Activated T-helper 1 cell treated with anti-CD3 and anti-CD28 coated beads, Interleukin-2, amount 50 U/mL, for 16 hours (primary cell): ENCODE measurements at places on chromosomes 12 and 14.

DNA sequence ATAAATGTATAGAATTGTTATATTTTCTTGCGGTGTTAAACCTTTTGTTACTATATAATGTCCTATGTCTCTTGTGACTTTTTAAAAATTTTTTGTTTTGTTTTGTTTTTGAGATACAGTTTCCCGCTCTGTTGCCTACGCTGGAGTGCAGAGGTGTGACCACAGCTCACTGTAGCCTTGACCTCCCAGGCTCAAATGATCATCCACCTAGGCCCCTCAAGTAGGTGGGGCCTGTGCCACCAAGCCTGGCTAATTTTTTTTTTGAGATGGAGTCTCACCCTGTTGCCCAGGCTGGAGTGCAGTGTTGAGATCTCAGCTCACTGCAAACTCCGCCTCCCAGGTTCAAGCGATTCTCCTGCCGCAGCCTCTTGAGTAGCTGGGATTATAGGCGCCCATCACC lies 26.5 kb upstream of the RCOR1 start:
- DNase-seq = no peak

DNA sequence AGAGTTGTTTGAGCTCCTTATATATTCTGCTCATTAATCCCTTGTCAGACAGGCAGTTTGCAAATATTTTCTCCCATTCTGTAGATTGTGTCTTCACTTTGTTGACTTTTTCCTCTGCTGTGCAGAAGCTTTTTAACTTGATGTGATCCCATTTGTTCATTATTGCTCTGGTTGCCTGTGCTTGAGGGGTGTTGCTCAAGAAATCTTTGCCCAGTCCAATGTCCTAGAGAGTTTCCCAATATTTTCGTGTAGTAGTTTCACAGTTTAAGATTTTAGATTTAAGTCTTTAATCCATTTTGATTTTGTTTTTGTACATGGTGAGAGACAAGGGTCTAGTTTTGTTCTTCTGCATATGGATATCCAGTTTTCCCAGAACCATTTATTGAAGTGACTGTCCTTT lies 19.8 kb downstream of the ABCC9 start:
- DNase-seq = no peak

- DNase-seq = no peak
Observed at GRCh38 chr12:80445083-80445793, 1.2 kb downstream of the PTPRQ start.

DNA sequence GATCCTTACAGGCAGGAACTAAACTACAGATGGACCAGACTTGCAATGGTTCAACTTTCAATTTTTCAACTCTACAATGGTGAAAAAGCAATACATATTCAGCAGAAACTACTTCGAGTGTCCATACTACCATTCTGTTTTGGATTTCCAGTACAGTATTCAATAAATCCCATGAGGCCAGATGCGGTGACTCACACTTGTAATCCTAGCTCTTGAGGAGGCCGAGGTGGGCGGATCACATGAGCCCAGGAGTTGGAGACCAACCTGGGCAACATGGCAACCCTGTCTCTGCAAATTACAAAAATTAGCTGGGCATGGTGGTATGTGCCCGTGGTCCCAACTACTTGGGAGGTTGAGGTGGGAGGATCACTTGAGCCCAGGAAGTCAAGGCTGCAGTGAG lies 336.1 kb downstream of the MED13L start:
- no peak for DNase-seq

DNA sequence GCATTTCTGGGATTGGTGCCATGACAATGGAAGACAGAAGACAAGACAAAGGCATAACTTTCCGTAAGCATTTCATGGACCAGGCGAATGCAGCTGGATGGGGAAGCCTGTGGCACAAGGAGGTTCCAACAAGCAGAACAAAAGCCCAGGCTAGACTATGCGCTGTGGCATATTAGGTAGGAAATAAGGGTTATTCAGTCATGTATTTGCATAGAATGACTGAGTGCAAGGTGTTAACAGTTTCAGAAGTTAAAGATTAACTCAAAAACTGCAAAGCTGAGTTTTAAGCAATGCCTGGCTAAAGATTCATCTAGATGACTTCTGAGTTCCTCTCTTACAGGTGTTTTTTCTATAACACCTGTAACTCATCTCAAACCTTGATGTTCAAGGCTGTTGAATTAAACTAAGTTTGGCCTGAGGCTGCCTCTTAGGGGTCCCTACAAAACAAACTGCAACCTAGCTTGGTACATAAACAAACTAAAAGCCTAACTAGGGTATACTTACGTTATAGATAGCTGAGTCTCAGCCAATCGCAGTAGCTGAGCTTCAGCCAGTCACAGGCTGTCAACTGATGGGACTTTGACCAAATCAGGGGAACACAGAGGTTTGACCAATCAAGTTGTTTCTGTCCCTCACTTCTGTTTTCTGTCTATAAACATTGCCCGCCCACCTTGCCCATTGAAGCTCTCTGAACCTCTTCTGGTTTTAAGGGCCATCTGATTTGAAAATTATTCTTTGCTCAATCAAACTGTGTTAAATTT lies 52.2 kb upstream of the PLBD1 start:
- DNase-seq = no peak

- DNase-seq = no peak
Observed at GRCh38 chr14:106200541-106201315, 674.3 kb downstream of the TMEM121 start.

DNA sequence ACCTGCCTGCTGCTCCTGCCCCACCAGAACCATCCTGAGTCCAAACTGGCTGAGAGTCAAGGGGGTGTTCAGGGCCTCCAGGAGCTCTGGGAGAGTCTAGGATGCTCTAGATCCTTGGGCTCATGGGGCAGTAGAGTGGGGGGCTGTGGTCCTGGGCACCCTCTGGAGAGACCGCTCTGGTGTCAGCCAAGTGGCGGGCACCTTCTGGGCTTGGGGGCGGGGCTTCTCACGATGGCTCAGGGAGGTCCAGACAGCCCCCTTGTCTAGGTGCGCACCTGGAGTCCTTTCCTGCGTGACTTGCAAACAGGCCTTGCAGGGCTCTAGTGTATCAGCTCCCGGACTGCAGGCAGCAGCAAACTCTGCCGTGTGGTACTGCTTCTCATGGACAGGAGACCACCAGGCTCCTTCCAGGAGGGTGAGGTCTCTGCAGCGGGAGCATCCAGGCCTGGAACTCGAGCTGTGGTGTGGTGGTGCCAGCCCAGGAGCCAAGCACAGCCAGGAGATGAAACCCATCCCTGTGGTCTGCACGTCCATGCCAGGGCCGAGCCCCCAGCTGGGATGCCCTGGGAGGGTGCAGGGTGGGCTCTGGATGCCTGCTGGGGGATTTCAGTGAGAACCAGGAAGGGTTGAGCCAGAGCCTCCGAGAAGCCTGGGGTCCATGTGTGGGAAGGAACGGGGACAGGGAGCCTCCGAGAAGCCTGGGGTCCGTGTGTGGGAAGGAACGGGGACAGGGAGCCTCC lies 15.0 kb downstream of the PACS2 start:
- DNase-seq = no peak

DNA sequence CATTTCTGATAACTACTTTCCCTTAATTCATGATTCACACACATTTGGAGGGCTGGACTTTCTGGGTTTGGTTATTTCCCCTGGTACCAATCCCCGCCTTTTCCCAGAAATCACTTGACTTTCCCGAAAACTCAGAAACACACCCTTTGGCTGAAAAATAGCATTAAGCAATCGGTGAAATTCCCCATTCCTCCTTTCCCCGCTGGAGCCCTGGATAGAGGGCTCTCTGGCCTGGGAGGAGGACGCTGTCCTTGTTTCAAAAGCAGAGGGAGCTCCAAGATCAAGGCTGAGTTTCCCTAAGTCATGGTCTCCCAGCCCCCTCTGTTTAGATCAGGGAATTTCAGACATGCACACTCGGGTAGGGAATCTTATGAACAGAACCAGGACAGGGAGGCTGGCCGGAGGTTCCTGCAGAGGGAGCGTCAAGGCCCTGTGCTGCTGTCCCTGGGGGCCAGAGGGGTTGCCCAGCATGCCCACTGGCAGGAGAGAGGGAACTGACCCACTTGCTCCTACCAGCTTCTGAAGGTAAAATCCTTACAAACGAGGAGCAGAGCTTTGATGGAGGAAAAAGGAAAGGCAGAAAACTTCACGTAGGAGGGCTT lies at the start of gene C1S:
Gene C1S (plus strand): TSS at position 366 of the 602 bp plus-strand sequence. CDS start 1,195 bp downstream, outside the sequence.
- DNase-seq = no peak

DNA sequence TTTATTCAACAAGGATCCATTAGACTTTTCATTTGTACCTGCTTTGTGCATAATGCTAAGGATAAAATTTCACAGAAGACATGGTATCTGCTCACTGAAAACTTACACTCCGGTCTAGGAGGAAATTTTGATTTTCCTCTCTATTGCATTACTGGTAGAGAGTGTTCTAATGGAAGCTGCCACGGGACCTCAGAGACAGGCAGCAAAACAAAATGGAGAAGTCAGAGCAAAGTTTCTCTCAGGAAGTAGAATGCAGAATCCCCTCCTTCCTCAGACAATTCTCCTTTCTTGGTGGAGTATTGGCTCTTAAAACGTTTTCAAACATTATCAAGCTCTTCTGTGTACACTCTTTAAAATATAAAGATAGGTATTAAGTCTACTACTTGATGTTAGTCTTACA lies 12.3 kb downstream of the CLEC2B start:
- no peak for DNase-seq

DNA sequence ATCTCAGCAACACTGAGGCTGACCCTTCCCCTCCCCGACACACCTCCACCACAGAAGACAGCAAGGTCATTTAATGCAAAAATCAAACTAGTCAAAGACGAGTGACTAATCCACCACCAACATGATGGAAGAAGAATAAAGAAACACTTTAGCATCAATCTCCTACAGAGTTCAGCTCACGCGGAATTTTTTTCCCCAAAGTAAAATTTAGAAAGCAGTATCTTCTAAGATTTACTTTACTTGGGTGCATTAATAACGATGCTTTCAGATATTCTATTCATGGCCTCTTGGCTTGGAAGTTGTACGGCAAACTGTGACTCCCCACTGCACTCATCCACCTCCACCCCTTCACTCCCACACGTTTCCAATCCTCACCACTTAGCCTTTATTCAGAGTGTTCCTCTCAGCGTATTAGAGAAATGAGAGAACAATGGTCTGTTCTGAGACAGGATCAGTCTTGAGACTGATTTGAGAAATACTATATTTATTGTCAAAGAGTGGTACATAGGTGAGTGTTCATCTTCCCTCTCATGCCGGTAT lies 1.9 kb downstream of the EGLN3 start:
- no peak for DNase-seq

- DNase-seq = no peak
Observed at GRCh38 chr14:99809859-99810558, 16.8 kb downstream of the EML1 start.

DNA sequence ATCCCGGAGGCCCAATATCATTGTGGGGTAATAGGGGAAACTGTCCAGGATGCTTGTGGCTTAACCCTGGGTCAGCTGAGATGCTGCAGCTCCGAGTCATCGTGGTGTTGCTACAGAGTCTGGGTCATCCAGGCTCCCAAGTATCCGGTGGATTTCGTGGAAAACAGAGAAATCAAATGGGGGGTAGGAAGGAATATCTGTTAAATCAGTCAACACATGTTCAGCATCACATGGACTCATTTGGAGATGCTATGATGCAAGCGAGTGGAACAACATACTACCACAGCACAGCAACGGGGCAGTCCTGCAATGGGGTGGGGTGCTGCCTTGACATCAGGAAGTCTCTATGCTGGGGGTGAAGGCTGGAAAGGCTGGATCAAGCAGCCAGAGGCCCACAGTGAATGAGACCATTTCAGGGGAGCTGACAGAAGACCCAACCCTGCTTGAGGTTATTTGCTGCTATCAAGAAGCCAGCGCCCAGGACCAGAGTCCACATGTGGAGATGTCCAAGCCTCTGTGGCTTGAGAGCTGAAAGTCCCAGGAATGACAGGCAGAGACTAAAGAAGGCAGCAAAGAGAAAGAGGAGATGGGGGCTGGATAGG lies 22.9 kb downstream of the VDR start:
- no peak for DNase-seq

GRCh38 chr12:79409562-79409961 lies 281.2 kb downstream of the PAWR start:
- no peak for DNase-seq

DNA sequence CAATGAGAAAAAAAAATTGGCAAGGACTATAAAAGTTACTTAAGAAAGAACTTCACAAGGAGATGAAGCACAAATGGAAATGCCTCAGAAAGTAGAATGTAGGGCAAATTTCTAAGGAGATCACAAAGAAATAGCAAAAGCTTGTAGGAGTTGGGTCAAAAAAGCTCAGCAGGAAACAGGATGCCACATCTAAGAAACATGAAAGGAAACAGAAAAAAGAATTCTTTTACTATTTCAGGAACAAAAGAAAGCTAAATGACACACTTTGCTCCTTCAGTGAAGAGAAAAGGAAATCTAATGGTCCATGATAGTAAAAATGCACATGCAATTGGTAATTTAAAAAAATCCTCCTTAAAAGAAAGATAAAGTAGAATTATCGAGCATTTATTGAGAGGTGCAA lies 452.1 kb upstream of the GARIN6 start:
- DNase-seq = no peak

GRCh38 chr12:124030510-124030909 lies 57.5 kb downstream of the ZNF664 start:
- DNase-seq = no peak

GRCh38 chr14:97975962-97976361 lies 1178.8 kb downstream of the VRK1 start:
- no peak for DNase-seq

- DNase-seq = no peak
Observed at GRCh38 chr12:131530422-131530821, 180.5 kb upstream of the SFSWAP start.

GRCh38 chr12:101795013-101795412 lies 35.7 kb downstream of the GNPTAB start:
- no peak for DNase-seq

DNA sequence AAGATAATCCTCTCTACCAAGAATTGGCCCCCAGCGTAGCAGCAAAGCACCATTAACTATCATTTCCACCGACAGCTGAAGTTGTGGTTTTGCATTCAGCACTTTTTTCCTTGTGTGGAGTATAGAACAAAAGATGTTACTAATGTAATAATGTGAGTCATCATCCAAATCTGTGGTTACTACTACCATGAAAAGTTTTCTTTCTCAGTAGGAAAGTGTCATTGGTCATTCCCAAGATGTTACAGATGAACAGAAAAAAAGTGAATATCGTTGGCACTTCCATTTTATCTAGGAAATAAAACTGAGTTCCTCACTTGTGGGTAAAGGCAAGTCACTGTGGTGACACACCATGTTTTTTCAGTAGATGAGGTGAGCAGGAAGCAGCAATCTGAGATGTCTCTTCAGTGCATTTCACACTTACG lies 30.3 kb upstream of the IFNG start:
- DNase-seq = no peak

GRCh38 chr12:45284096-45284901 lies 68.4 kb downstream of the ANO6 start:
- DNase-seq = no peak

GRCh38 chr12:89288959-89289358 lies 63.3 kb downstream of the DUSP6 start:
- no peak for DNase-seq
